ENCODE measurements at places on chromosomes 11 and 22.

GRCh38 chr11:108319541-108320145, 96.8 kb downstream of the ATM start:
- no peak for DNase-seq

DNA sequence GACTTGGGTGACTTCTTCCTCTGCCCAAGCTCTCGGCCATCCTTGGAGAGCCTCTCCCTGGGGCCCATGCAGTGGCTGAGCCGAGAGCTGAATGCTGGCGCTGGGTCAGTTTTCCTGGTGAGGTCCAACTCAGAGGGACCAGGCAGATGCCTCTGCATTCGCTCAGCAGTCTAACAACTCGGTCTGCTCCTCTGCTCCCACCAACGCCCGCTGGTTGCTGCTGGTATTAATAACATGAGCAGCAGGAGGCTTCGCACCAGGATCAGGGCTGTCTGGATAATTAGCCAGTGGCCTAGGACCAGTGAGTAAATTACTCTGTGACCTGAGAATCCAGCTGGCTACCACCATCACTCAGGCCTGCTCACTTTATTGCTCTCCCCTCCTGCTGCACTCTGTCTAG, 77.7 kb upstream of the FAM181B start:
- DNase-seq, result no peak

DNA sequence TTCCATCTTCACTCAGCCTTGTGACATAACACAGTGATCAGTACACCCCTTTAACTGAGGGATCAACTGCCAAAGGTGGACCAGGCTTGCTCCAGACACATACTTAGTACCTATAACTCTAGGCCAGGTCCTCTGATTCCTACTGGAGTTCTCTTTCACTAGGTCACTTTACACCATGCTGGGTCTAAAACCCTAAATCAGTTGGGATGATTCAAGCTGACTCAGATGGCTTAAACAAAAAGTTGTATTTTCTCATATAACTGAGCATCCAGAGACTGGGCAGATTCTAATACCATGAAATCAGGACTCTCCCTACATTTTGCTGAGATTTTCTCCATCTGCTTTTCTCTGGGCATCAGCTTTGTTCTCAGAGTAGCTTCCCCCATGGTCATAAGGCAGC, 26.0 kb upstream of the FLI1 start:
- no peak for DNase-seq

GRCh38 chr11:88183233-88183632, 8.0 kb upstream of the RAB38 start:
- DNase-seq, result no peak

All from retinal pigment epithelial cell (primary cell).